RKO (cell line): ENCODE measurements at places on chromosomes 7 and 10.

DNA sequence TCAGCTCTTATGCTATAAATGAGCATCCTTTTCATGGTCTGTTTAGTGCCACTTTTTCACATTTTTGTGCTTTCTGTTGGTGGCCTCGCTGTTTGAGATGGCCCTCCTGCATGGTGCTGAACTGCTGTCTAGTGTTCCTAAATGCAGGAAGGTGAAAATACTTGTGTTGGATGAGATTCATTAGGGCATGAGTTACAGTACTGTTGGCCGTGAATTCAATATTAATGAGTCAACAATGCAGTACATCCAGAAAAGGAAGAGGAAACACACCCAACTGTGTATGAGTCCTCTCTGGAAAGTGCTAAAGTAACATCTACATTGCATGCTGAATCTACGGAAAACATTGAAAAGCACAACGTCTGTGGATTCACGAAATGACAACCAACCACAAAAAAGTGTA lies 124.0 kb downstream of the HERPUD2 start:
- no peak for DNase-seq

- DNase-seq, result no peak
These were observed 10.9 kb downstream of the STK32C start for GRCh38 chr10:132296666-132297443.

- DNase-seq, result no peak
These were observed 771.7 kb downstream of the SORCS1 start for GRCh38 chr10:106392778-106393177.

DNA sequence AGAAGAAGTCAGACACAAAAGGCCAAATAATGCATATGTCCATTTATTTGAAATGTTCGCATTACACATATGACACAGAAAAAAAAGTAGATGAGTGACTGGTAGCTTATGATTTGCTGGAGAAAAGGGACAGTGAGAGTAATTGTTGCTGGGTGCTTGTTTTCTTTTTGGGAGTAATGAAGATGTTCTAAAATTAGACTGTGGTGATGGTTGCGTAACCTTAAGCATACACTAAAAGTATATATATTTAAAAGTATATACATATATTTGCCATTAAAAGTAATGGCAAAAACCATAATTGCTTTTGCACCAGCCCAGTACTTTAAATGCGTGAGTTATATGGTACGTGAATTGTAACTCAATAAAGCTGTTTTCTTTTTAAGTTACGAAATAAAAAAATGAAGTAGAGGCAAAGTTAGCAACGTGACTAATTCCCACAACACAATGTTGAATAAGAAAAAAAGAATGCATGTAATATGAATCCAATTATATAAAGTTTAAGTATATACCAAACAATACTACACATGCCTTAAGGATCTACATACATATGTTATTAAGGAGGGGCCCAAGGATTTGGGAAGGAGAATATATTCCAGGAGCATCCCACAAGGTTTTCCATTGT lies 360.4 kb upstream of the CELF2 start:
- no peak for DNase-seq

GRCh38 chr10:44991571-44991970 lies 9.2 kb upstream of the ZNF22 start:
- DNase-seq, result no peak

- DNase-seq, result no peak
These were observed 166.3 kb downstream of the NEURL1 start for GRCh38 chr10:103659674-103660363.

DNA sequence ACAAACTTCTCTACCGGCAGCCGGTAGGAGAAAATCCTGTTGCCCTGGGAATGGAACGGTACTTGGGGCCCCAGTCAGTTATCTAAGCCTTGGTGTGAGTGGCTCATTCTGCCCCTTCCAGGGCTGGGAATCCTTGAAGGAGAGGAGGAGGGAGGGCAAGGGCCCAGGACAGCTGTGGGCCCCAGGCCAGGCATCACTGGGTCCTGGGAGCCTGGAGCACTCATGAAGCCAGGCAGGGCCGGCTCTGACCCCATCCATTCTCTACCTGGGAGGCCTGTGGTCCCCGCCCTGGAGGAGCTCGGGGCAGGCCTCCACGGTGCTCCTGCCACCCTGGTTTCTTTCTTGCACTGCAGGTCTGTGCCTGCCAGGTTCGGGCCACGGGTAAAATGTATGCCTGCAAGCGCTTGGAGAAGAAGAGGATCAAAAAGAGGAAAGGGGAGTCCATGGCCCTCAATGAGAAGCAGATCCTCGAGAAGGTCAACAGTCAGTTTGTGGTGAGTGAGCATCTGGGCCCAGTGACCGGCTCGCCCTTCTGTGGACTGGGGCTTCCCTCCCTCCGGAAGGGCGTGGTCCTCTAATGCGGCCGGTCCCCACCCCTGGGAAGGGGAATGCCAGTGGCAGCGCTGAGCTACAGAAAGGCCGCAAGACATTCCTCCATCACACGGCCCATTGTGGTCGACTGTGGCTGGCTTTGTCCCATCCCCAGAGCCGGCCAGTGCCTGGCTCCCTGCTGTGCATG lies 111.3 kb downstream of the RGS10 start:
- no peak for DNase-seq

- peak; percentile 18 for DNase-seq
These were observed 82.7 kb downstream of the PLCE1 start for GRCh38 chr10:94076325-94076841.

- DNase-seq, result no peak
These were observed 366.9 kb downstream of the DNAJB6 start for GRCh38 chr7:157703534-157704195.

- no peak for DNase-seq
These were observed at the start of gene LRCH4 for GRCh38 chr7:100585511-100586265. Gene LRCH4 (minus strand): TSS chr7:100586129. CDS start chr7:100586100, 29 bp downstream.

GRCh38 chr10:30762620-30763019 lies 133.1 kb upstream of the LYZL2 start:
- no peak for DNase-seq

DNA sequence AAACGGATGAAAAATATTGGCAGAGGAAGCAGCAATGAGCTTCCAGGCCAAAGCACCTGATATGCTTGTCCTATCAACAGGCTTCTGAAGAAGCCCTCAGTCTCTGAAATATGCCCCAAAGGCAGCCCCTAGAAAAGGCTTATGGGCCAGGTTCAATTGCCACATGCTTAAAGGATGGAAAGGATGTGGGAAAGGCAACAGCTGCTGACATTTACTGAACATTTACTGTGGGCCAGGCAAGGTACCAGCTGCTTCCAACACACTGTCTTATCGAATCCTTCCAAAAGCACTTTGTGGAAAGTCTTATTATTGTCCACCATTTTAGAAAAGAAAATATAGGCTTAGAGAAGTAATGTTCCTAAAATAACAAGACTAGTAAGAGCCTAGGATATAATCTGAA lies 56.5 kb downstream of the DOCK4 start:
- no peak for DNase-seq

GRCh38 chr10:70588255-70588654 lies 14.3 kb downstream of the PRF1 start:
- no peak for DNase-seq

DNA sequence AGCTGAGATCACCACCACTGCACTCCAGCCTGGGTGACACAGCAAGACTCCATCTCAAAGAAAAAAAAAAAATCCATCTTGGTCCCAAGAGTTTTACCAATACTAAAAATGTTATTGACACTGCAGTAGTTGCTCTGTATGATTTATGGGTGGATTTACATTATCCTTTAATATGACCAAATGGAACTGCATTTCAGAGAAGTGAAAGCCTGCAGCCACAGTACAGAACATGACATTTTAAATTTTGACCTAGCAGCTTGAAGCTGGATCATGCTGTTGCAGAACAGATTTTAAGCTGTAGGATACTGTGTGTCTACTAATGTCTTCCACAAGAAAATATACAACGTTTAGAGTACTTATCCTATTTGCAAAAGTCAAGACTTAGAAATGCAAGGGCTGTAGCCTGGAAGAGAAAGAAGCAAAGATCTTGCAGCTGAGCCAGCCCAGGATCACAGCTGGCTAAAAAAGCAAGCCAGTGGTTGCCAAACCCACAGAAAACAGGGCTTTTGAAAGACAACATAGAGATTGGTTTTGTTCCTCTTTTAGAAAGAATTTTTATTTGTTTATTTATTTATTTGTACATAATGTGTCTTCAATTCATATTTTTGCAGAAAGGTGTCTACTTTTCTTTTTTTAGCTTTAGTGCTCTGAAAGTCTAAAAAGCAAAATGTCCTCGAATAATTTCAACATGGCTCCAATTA lies 55.2 kb upstream of the WNT16 start:
- no peak for DNase-seq
